ENCODE measurements at places on chromosomes 1 and 21.

- DNase-seq = no peak
Measured at GRCh38 chr1:190563230-190563629, 85.6 kb upstream of the BRINP3 start.

- no peak for DNase-seq
Measured at GRCh38 chr1:230240446-230241086, 173.5 kb downstream of the GALNT2 start.

DNA sequence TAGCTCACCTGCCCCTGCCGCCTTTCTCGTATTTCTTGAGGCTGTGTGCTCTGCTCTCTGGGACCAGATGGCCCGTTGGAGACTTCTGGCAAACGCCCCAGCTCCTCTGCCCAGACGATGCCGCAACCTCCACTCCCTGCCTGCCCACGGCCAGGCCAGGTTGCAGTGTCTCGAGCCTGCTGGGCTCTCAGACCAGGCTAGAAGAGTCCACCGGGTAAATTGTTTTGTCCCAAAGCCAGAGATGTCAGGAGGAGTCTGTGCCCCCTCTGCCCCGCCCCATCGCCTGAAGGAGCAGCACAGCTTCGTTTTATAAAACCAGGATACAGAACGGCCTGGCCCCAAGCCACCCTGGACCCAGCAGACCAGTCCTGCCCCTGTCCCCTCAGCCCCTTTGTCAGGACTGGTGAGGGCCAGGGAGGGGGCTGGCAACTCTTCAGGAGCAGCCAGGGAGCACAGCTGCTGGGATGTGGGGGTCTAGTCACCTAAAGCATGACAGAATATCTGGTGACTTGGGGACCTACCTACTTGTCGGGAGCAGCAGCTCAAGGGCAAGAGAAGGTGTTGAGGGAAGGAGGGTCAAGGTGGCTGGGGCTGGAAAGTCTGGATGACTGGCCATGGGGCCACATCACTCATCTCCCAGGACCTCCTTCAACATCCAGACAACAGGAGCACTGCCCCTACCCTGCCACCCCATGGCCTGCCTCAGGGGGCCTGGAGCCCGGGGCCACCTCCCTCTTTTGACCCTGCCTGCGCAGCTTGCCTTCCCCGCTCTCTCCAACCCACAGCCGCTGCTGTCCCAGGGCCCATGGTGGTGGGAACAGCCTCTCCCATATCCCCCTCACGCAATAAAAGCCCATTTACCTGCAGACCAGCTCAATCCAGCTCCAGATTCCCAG, 33.9 kb upstream of the LBR start:
- no peak for DNase-seq

GRCh38 chr1:101239095-101240040, 2.5 kb downstream of the S1PR1 start:
- no peak for DNase-seq

DNA sequence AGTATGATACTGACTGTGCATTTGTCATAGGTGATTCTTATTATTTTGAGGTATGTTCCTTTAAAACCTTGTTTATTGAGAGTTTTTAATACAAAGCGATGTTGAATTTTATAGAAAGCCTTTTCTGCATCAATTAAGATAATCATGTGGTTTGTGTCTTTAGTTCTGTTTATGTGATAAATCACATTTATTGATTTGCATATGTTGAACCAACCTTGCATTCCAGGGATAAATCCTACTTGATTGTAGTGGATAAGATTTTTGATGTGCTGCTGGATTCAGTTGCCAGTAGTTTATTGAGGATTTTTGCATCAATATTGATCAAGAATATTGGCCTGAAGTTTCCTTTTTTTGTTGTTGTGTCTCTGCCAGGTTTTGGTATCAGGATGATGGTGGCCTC, 158.0 kb downstream of the CENPF start:
- no peak for DNase-seq

DNA sequence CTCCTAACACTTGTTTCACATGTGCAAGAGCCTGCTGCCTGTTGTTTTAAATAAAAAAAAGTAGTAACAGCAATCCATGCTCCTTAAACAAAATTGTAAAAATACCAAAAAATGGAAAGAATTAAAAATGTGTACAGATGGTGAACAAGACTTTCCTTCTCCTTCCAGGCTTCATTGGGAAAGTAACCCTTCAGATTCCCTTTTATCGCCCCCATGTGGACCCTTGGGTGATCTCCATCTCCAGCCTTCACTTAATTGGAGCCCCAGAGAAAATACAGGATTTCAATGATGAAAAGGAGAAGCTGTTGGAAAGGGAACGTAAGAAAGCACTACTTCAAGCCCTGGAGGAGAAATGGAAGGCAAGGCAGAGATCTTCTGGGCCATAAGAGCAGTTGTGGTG, 14.2 kb downstream of the VPS13D start:
- DNase-seq = no peak

DNA sequence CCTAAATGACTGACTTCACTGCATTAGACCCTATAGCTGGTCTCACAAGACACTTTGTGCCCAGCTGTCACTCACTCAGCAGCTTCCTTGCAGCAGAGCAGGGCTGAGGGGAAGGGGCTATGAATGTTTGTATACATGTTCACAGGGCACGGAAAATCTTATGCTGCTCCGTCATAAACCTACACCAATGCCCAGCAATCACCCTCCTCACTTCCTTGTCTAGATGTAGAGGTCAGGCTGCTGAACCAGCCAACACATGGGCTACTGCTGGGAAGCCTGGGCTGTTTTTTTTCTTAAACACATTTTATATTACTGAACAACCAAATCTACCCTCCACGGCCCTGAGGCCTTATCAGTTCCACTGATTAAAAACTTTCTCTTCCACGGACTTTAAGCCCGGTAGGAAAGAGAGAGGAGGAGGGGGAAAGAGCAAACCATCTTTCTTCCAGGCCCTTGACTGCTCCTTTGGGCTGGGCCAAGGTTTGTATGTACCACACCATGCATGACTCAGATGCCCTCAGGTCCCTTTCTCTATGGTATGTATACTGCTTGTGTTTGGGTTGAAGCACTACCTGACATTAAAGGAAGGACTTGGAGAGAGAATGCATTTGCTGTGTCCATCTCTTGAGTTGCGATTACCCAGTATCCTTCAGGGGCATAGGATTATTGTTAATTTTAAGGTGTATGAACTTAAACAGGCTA, 12.7 kb downstream of the MTFR1L start:
- no peak for DNase-seq

DNA sequence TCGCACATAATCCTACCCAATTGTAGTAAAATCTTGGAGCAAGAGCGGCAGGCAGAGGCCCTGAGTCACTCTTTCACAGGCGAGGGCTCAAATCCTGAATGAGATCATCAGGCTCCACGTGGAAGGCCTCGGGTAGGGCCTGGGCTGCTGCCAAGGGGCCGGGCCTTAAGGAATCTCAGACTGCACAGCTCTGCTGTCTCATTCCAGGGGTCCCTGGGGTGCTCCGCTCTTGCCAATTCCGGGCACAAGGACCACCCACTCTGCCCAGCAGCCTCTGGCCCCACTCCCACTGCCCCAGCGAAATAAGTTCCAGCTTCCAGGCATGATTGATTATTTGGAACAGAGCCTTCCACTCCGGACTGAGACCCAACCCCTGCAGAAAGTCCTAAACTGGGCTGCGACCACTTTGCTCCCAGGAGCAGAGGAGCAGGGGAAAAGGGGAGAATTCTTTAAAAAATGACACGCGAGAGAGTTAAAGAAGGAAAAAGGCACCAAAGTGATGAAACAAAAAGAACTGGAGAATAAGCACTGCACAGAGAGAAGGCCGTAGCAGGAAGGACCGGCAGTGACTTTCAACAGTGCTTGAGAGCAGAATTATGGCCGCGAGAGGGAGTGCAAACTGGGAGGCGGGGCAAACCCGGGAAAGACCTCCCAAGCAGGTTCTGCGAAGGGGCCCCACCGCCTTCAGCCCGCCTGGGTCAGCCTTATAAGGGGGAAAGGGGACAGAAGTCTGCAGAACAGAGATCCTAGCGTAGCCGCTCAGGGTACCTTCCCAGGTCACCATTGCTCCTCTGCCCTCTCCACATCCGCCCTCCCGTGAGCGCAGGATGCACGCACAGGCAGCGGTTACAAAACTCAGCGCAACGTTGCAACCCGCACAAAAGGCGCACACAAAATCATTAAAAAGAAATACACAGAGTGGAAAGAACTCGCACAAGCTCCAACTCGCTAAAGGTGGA, 2.0 kb downstream of the ADAMTS1 start:
- no peak for DNase-seq

DNA sequence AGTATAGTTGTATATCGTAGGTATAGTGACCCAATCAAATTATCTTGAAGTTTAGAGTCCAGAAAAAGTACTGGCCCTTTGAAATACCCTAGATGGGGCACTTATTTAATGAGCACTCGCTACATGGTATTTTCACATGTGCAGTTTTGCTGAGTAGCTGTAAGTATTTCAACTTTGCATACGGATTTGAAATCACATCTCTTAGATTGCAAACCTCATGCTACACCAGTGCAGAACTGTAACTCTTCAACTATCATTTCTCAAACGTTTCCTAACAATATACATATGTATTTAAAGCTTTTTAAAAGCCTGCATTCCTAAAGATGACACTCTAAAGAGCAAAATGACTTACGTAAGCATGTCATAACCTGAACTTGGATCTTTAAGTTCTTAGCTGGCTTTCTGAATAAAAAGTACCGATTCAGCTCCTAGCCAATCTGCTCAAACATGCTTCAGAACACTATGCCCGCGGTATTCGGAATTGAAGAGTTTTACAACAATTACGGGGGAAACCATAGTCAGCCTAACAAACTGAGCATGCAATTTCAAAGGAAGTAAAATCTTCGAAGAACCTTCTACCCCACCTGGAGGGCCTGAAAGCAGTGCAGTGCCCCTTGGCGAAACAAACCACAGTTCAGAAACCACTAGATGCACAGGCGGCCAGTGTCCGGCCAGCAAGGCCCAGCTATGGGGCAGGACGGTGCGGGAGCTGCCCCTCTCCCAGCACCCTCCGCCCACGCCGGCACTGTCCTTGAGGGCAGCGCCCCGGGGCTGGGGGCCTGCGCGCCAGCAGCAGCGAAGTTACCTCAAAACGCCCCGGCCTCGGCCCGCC, 863 bp downstream of the FH start:
- DNase-seq = no peak

DNA sequence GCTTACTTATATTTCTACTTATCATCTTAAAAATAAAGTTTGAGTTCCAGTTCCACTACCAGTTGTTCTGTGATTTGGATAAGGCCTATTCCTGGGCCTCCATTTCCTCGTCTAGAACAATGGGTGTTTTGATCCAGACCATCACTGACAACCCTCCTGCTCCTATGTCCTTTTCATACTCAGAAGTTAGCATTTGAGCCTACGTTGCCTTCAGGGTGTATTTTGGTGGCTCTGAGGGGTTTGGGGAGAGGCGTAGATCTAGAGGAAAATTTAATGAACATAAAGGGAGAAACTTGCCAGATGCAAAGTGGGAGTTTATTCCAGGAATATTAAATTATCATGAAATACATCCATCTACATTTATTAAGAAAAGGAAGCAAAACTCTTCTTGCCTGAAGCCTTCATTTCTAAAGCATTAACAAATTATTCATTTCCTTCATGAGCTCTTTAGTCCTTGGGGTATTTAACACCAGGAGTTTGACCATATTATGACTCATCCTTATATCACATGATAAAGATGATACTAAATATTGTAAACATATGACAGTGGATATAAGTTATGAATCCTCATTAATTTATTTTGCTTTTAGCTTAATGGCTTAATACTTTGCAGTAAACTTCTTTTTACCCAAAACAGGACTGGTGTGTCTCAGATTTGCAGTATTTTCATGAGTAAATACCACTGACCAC, 47.2 kb upstream of the SYT14 start:
- no peak for DNase-seq

DNA sequence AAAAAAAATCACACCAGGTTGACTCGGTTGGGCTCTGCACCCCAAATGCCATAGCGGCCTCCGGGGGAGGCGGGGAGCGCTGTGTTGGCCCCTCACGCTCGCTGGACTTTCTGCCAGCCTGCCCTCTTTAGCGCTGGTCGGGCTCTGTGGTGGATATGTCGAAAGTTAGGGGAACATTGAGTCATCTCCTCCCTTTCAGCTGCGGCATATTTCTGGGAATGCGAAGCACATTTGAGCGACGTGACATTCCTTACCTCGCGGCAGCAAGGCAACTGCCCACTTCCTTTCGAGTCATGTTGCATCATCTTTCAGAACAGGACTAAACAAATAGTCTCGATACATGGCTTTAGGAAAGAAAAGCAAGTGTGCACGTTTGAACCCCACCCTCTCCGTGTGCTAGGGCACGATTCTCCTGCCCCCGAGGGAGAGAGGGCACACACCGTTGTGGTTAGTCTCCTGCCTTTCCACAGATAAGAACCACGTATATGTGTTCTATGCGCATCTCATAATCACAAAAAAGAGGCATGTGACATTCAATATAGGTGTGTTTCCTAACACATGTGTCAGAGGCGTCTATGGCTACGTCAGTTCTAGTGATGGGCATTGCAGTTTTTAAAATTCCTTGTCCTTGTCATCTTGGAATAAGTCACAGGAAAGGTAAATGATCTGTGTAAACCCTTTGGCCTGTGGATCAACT, 105.9 kb upstream of the SLC45A1 start:
- no peak for DNase-seq

- no peak for DNase-seq
Measured at GRCh38 chr1:93577536-93578432, 103.9 kb downstream of the BCAR3 start.

DNA sequence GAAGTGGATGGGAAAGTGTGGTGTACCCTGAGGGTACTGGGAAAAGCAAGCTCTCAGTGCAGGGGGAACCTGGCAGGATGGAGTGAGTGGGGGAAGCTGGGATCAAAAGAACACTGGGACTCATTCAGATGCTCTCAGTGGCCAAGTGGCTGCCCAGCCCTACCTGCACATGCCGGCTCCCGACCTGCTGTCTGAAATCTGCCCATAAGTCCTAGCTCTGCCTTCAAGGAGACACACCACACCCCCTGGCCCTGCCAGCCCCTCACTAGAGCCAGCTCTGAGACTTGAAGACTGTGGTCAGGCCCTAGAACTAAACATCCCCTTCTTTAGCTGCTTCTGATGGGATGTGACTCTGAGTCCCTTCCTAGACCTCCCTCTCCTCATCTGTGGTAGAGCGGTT, 2.2 kb downstream of the TMEM54 start:
- no peak for DNase-seq
